ENCODE measurements at places on chromosomes 3 and 15.

- DNase-seq: no peak
Measured at GRCh38 chr3:106403371-106404145, 534.7 kb upstream of the CBLB start.

GRCh38 chr3:77298417-77298816, 258.5 kb downstream of the ROBO2 start:
- DNase-seq: no peak

DNA sequence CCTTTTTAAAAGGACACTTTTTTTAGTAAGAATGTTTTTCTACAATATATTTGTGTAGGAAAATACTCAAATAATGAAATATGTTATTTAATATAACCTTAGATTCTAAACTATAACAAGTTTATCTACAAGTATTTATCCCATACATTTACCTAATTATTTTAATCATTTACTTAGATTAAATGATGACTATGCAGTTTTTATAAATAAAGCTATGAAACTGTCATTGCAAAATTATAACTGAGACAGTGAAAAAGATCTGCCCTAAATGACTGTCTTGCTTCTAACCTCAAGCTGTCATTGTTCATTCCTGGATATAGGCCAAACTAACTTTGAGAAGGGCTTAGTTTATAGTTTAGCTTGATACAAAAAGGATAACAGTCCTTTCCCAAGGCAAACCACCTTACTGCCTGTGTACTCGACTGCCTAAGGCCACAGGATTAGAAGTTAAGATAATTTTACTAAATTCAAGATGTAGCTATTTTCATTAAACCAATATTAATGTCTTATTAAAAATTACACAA, 84.1 kb downstream of the GLDN start:
- no peak for DNase-seq

- DNase-seq: no peak
Measured at GRCh38 chr3:132635052-132635451, 24.6 kb downstream of the ACAD11 start.

DNA sequence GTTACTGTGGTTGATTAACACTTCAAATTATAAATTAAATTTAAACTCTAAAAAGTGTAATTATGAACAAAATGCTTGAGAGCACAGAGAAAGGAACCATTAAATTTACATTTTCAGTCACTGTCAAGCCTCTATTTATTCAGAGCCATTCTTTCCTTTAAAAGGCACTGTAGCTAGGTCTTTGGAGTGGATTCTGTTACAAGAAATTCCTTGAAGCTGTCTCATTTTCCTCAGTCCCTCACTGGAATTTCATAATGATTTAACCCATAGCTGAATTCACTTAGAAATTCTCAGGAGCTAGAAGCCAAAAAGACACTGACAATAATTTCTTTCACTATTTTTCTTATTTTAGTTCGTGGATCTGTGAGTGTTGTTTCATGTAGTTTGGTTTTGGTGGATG, 81.2 kb upstream of the TCF12 start:
- peak; percentile 47 for DNase-seq

GRCh38 chr3:116129187-116129946, 315.9 kb downstream of the LSAMP start:
- no peak for DNase-seq

- peak; percentile 82 for DNase-seq
Measured at GRCh38 chr3:71684757-71685386, 40.3 kb downstream of the EIF4E3 start.

DNA sequence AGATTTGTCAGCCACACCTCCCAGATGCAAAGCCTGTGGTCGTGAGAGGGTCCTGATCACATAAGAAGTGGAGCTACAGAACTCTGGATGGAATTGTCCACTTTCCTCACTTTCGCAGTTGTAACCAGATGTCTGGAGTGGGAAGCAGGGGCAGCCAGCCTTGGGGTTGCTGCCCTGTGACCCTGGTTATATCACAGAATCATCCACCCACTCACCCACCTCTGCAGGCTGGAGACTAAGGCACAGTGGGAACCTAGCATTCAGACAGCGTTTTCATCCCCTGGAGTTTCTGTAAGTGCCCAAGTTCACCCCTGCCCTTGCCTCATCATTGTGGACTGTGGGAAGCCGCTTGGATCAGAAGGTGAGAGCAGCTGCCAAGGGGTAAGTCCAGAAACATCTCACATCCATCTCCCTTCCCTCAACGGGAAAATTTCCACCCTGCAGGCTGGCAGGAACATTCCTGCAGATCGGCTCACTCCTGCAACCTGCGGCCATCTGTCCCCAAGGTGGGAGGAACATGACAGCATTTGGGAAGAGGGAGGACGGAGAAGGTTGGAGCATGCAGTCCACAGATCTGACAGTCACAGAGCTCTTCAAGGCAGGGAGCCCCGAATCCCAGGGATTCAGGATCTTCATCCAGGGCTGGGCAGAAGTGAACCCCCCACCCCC, 2.9 kb upstream of the IQSEC1 start:
- no peak for DNase-seq

DNA sequence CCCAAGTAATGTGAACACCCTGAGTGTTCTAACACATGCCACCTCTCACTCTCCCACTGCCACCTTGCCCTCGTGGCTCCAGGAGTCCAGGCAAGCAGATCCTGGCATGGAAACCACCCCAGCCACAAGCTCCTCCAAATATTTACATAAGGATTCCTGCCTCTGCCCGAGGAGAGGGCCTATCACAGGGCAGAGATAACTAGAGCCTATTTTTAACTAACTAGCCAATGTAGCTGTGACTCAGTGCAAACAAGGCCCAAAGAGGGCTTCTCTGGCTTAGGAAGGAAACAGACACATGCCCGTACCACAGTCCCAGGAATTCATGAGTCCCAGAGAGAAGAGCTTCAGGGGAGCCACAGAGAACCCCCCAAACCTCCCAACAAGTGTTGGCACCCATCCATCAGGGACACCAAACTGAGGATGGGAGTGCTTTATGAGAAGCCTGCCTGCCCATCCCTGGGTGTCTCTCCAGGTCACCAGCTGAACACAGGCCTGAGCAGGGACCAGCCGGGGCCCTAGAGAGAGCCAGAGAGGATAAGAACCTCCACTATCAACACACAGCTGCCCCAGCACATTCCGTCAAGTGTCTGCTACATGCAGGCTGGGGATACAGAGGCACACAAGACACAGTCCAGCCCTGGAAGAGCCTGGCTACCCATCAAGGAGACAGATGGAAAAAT, 9.2 kb downstream of the FYCO1 start:
- peak; percentile 74 for DNase-seq

- DNase-seq: no peak
Measured at GRCh38 chr15:76073554-76073953, 13.8 kb downstream of the TMEM266 start.

- DNase-seq: no peak
Measured at GRCh38 chr3:78312851-78313250, 1273.0 kb downstream of the ROBO2 start.

DNA sequence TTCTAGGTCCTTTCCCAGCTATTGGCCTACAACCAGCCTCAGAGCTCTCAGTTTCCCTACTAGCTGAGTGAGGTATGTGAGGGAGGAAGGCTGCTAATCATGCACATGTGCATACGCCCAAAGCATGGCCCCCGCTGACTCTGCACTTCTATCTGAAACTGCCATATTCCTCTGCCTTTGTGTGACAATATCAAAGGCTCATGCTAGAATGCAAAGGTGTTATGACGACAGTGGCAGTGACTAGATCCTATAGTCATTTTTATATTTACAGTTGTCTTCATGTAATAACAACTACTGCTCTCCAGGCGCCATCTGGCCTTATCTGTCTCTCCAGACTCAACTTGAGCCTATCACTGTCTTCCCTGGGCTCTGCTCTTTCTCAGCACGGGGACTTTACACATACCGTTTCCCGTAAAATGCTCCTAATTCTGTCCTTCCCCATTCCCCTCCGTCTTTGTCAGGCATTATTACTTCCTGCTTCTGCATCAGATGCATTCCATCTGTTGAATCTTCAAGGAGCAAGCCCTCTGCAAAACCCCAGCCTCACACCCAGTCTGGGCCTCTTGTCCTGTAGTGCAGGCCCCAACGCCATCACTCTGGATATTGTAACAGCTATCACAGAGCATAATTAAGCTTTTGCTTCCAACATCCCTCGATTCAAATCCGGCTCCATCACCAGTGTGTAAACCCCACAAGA, 102.5 kb downstream of the PDCD6IP start:
- DNase-seq: peak; percentile 24

DNA sequence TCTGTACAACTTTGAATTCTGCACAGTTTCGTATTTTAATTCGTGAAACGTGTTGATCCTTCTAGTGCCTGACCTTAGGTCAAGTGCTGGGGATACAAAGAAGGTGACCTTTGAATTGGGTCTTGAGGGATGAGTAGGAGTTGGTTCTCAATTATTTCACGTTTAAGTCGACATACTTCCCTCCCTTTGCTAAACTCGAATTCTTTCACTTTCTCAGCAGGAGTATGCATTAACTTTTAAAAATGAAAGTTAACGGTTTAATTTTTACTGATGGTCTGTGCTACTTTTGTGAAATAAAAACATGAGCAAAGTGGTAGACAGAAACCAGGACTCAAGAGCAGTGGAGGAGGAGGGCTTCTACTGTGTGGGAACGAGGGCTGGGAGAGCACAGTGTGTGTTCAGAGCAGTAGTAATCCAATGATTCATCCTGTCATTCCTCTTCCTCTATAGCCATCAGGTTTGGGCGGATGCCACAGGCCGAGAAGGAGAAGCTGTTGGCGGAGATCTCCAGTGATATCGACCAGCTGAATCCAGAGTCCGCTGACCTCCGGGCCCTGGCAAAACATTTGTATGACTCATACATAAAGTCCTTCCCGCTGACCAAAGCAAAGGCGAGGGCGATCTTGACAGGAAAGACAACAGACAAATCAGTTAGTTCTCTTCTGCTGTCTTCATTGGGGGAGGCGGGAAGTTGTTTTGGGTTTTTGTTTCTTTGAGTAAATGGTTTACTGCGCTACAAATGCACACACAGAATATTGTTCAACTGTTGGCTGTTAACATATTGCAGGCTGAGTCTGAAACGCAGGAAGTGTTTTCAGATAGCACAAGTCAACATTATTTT, 78.6 kb upstream of the TSEN2 start:
- no peak for DNase-seq

- peak; percentile 70 for DNase-seq
Measured at GRCh38 chr3:18061737-18062656, 319.6 kb upstream of the TBC1D5 start.

DNA sequence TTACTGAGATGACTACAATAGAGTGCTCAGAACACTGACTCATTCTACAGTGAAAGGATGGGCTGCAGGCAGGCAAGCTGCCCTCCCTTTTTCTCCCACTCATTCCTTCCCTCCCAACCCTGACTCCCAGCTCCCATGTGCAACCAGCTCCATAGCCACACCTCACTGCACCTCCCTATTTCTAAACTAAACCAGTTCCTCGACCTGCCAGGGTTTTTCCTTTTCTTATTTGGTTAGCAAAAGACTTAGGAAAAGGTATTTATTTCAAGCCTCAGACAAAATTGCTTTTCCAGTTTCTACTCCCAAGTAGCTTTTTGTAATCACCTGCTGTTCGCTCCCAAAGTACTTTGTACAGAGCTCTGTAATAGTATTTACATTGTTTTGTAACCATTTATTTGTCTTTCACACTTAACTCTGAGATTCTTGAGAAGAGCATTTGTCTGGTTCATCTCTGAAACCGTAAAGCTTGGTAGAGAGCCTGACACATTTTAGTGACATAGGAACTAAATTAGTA, 2.2 kb downstream of the AADAC start:
- peak; percentile 79 for DNase-seq

DNA sequence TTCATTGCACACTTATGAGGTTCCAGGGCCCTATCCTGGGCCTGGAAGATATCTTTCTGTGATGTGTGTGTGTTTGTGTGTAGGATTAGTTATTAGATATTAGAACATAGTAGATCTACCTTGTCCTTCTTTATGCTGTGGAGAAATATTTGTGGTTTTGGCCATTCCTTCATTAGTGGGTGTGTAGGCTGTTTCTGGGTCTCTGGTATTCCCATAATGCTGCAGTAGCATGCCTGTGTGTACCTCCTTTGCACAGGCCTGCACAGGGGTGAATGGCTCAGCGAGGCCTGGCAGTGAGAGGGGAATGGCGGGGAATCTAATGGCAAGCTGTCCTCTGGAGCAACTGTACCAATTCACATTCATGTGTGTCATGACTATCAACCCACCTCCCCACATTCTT, 125.8 kb upstream of the MRPS22 start:
- DNase-seq: no peak

DNA sequence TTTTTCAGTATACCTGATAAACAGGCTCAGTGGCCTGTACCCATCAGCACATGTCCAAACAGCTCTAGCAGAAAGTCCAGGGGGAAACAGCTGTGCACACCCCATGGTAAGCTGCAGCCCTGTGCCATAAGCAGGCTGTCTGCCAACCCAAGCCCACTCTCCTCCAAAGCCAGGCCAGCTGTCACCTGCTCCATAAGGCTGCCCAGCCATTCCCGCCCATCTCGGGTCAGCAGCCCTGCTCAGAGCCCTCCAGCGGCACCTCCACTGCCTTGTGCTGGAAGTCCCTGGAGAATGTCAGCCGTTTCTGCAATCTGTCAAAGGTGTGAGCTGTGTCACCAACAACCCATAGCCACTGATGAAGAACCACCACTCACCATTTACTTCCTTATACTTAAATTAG, 82.0 kb downstream of the NTRK3 start:
- DNase-seq: no peak

DNA sequence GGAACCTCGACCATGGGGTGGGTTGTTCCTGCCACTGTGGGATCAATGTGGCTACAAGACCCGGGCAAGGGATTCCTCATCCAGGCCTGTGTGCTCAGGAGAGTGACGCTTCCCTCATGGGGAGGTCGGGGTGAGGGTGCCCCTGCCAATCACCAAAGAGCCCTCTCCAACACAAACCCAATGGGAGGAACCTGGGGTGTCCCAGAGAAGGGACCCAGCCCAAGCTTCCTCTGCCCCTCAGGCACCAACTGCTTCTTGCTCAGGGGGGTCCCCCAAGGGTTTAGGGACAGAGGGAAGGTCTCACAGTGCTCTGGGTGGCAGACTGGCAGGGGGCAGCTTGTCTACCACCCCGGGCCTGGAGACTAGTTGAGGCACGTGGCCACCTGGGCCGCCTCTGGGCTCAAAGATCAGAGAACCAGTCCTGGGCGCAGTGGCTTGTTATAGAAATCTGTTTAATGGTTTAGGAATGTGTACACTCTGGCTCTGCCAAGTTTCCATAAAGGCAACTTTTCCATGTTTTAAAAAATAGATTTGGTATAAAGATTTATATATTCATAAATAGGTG, 26.6 kb downstream of the GP9 start:
- peak; percentile 68 for DNase-seq

GRCh38 chr15:55319537-55320237, 665 bp downstream of the PIGB start:
- peak; percentile 53 for DNase-seq

DNA sequence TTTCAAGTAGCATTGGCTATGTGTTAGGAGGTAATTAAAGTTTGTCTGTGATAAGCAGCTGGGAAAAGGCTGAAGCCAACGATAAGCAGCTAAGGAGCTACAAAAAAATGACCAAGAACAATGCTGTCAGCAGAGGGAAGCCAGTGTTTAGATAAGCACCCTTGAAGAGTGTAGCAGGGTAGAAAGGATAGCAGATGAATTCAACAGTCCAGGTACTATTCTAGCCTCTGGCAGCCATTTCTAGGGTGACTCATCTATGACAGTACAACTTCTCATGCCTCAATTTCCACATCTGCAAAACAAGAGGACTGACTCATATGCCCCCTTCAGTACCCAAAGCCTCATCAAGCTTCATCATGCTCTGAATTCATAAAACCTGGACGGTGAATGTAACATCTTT, 617.6 kb upstream of the UBE2E2 start:
- DNase-seq: no peak

GRCh38 chr3:73419942-73420341, 204.8 kb downstream of the PDZRN3 start:
- DNase-seq: peak; percentile 29

- DNase-seq: peak; percentile 18
Measured at GRCh38 chr3:24145481-24145880, 200.4 kb downstream of the NR1D2 start.

Data from AG20443 (cell line).